ENCODE measurements at places on chromosomes 2 and 18.

DNA sequence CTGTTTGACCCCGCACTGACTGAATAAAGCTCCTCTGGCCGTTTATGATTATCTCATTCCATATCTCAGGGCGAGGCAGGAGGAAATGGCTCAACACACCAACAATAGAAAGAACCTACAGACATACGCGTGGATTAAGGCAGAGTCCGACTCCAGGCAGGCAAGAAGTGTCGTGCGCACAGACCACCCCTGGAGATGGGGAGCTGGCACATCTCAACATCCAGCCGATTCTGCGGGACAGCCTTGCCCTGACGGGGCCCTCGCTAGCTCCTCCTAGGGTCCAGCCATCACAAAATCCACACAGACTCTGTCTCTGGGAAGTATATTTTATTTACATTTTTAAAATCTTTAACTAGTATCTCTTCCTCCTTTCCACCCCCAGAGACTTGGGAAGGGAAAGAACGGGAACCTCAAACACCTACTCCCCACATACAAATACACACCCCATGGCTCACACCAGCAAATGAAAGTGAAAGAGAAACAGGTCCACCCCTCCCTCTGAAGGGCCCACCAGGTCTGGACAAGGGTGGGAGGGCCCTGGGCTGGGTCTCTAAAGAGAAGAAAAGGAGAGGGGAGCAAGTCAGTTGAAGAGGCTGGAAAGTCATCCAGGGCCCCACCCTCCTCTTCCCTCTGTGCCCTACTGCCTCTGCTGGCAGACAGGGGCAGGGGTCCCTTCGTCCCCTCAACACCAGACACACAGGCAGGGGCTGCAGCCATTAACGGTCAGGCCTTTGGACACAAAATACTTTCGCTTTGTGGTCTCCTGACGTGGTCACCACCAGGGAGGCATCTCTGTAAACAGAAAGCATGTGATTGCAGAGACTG lies 3.2 kb downstream of the GPBAR1 start:
- DNase-seq = no peak

DNA sequence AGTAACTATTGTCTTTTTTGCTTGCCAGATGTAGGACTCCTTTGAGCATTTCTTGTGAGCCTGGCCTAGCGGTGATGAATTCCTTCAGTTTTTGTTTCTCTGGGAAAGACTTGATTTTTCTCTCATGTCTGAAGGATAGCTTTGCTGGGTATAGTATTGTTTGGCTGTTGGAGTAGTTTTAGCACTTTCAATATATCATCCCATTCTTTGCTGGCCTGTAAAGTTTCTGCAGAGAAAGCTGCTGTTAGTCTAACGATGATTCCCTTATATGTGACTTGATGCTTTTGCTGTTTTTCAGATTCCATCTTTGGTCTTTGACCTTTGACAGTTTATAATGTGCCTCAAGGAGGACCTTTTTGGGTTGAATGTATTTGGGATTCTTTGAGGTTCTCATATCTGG lies 12.7 kb downstream of the ZDBF2 start:
- DNase-seq = no peak

DNA sequence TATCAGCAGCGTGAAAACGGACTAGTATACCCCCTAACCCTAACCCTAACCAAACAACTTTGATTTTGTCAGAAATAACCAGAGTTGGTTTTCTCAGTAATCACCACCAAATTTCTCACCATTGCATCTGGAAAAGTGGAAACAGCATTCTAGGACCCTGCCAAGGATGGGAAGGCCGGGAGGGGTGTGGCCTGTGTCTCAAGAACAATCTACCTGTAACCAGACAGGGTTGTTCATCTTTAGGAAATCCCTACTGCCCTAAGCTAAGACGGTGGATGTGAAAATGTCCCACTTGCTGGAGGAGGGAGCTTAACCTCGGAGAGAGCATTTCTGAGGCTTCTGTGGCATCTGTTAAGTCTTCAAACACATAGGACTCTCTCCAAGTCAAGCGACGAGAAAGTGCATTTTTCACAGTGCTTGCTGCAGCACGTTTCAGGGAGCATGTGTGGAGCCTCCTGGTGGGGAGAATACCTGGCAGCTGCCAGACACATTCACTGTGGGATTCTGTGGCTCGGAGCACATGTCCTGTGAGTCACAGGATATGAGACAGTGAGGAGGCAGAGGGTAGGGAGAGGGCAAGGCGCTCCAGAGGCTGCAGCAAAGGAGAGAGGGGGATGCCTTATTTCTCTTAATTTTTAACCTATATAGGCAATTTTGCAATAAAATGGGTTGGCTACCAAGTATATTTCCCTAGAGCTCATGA lies 207.5 kb downstream of the SPP2 start:
- DNase-seq = peak; percentile 1

DNA sequence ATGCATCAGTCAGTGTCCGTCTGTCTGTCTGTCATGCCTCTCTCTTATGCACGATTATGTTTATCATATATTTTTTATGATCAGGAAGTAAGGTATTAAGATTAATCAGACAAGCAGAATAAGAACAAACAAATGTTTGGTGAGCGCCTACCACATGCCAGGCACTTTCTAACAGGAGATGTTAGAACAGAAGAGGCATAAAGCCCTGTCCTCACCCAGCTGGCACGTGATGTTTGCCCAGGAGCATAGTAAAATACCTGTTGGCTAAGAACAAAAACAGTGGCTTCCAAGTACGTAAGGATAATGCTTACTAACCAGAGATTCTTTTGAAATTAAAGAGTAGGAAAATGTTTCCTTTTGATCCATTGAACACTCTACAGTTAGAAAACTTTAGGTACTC lies 380.2 kb upstream of the RAB12 start:
- DNase-seq = no peak

DNA sequence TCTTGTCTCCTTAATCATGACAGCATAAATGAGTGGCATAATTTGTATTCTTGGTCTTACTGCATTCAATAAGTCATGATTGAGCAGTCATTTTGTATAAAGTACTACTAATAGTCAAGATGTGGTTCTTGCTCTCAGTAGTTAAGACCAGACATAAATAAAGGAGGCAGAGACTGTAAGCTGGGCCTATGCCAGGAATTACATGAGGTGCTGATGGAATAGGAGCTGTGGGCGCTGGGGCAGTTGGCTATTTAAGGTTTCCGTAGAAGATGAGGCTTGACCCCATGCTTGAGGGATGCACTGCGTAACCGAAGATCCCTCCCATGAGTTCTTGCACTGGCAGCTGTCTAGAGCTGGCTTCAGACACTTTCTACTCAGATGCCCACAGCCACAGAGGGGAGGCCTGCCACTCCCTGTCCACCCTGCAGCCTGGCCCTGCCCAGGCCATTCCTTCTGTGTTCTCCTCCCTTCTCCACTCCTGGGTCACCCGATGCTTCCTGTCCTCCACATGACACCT lies 150.9 kb upstream of the REV1 start:
- DNase-seq = no peak

GRCh38 chr2:603427-603826 lies 73.8 kb downstream of the TMEM18 start:
- no peak for DNase-seq

GRCh38 chr2:34096562-34097171 lies 497.6 kb upstream of the FAM98A start:
- peak; percentile 12 for DNase-seq

- DNase-seq = no peak
Observed at GRCh38 chr2:15893689-15894480, 46.5 kb upstream of the MYCN start.

GRCh38 chr18:54942569-54942968 lies 16.7 kb downstream of the CCDC68 start:
- no peak for DNase-seq

GRCh38 chr2:82803307-82803706 lies 1655.8 kb downstream of the SUCLG1 start:
- no peak for DNase-seq

DNA sequence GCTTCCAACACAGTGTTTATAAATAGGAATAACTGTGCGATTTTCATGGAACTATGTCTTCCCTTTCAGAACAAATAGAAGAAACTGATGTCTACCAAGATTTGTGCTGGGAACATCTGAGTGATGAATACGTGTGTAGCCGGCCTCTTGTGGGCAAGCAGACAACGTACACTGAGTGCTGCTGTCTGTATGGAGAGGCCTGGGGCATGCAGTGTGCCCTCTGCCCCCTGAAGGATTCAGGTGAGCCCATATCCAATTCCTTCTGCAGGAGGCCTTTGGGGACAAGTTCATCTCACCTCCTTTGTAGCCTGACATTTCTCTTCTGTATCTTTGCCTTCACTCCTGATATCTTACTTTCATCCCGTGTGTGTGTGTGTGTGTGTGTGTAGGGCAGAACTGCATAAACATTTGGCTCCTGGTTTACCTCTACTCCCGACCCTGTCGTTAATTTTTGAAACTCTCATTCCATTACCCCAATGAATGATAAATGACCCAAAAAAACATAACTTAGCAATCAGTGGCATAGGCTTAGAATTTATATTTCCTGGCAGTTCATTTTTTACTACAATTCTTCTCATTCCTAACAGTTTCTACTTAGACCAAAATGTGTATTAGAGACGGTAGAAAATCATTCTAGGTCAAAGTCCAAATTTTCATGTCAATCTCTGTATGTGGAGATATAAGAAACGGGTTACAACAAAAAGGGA lies 111.0 kb upstream of the RASGRP3 start:
- no peak for DNase-seq

GRCh38 chr2:15800495-15801329 lies 139.6 kb upstream of the MYCN start:
- DNase-seq = no peak

DNA sequence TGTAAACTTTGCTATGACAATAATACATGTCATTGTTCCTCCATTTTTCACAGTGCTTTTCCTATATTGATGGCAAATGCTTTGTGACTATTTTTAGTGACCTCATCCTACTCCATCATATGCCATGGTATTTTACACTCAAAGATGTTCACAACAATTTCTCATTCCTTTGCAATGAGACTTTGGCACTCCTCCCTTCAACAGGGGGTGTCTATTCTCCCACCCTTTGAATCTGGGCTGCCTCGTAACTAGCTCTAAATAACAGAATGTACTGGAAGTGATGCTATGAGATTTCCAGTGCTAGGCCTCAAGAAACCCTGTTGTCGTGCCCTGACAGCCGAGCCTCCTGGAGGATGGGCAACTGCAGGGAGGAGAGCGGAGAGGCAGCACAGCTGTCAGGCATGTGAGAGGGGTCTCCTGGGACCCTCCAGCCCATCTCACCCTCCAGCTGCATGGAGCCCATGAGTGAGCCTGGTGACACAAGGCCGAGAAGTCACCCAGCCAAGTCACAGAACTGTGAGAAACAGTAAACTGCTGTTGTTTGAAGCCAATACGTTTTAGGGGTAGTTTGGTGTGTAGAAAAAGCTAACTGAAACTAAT lies 103.1 kb upstream of the APCDD1 start:
- no peak for DNase-seq

- no peak for DNase-seq
Observed at GRCh38 chr2:201420442-201421113, 30.7 kb downstream of the TRAK2 start.

DNA sequence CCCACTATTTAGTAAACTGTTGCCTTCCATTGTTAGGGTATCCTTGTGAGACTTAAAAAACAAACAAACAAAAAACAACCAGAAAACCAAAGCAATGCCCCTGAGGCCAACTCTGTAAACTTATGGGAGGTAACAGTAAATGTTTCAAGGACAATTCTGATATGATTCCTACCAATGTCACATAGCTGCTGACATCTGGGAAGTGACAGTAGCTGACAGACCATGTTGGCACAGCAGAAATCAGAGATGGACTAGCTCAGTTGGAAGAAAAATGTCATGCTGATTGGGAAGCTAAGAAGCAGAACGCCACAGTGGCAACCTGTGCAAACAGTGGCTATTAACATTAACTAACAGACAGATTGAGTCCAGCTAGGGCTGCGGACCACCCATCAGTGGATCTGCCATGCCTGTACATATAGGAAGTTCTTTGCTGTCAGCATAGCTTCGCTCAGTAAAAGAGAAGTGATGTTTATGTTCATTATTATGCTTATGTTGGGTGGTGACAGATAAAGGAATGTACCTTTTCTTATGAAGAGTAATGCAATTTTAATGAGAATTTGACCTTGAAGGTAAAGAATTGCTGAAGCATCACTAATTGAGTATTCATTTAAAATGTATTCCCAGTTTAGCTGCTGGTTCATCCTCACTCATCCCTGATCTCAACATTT lies 180.6 kb downstream of the PARD3B start:
- DNase-seq = no peak

DNA sequence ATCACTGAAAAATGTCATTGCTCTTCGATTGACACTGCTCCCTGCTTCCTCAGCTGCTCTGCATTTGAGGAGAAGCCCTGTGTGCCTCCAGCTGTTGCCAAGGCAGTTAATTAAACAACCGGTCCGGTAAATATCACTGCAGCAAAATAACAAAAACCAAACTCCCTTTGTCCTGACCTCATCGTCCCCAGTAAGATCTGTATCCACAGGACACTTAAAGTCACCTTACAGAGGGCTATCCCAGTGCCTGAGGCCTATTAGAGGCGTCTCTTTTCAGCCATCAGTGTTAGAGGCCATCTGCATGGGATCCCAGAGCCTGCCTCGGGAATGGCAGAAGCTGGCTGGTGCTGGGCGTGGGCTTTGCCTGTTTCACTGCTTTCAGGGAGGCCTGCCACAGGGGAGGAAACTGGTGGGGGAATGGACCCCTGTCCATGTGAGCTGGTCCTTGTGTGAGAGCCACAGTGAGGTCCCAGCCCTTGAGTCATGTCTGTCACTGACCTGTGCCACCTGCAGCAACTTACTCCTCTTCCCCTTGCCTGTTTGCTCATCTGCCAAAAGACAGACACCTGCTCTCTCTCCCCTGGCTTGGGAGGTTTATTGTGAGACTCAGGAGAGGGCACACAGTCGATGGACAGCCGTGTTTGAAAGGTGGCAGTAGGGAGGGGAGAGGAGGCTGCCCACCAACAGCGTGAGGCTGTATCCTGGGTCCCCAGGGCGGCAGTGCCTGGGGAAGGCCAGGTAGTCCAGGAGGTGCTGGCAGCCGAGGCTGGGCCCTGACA lies 117.7 kb upstream of the MCFD2 start:
- no peak for DNase-seq

GRCh38 chr2:215764441-215765048 lies 248.8 kb downstream of the MREG start:
- no peak for DNase-seq

- DNase-seq = no peak
Observed at GRCh38 chr2:211408483-211408891, 852.1 kb downstream of the CPS1 start.

DNA sequence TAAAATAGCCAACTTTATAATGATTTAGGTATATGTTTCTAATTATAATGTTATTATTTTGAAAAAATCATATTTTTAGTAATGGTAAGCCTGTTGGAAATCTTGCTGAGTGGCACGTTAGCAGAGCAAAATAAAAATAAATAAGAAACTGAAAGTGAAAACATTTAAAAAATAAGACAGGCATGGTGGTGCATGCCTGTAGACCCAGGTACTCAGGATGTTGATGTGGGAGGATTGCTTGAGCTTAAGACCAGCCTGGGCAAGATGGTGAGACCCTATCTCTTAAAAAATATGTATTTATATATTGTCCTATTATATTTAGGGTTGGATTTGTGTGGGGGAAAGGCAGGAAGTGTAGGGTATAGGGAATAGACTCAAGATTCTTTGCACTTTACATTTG lies 15.8 kb upstream of the ANKRD12 start:
- no peak for DNase-seq

GRCh38 chr18:75472396-75472795 lies 44.9 kb upstream of the SMIM21 start:
- no peak for DNase-seq

GRCh38 chr18:79476031-79476917 lies 80.5 kb downstream of the NFATC1 start:
- no peak for DNase-seq
